Stimulated activated naive B cell treated with anti-CD40 and anti-IgM and Interleukin-4, amounts not matched to agents 10 μg/mL and 1 μg/mL and 100 μg/mL, for 72 hours (primary cell): ENCODE measurements at places on chromosomes 3 and 15.

DNA sequence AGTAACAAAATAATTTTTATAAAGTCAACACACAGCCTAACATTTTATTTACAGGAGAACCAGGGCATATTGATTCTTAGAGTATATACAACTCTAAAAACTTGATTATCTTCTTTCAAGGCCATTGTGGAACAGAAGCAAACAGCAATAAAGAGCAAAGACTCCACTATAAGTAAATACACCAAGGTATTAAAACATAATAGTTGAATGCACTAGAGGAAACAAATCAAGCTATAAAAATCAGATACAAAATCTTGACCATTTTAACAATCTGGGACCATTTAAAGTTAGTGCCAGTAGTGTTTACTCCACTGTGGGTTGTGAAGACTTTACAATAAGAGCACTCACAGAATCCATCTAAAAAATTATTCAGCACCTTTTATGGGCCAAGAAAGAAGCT, 323.6 kb downstream of the AGBL1 start:
- no peak for DNase-seq

GRCh38 chr15:100812802-100813201, 66.8 kb upstream of the ALDH1A3 start:
- no peak for DNase-seq

GRCh38 chr15:71333839-71334238, 218.6 kb downstream of the THSD4 start:
- no peak for DNase-seq

DNA sequence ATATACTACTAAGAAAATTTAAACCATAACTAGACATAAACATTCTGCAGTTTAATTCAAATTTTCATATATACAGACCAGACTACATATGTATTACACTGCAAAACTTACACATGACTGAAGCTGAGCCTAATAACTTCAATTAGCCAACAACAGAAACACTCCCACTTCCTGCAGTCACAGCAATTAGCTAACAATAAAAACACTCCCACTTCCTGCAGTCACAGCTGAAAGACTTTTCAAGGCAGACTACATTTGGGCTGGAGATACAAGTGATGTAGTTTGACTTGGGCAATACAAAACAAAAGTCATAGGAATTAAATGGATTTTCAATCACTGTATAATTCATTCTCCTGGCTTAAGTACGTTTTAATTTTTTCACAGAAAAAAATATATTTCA, 10.3 kb downstream of the TM2D3 start:
- no peak for DNase-seq

DNA sequence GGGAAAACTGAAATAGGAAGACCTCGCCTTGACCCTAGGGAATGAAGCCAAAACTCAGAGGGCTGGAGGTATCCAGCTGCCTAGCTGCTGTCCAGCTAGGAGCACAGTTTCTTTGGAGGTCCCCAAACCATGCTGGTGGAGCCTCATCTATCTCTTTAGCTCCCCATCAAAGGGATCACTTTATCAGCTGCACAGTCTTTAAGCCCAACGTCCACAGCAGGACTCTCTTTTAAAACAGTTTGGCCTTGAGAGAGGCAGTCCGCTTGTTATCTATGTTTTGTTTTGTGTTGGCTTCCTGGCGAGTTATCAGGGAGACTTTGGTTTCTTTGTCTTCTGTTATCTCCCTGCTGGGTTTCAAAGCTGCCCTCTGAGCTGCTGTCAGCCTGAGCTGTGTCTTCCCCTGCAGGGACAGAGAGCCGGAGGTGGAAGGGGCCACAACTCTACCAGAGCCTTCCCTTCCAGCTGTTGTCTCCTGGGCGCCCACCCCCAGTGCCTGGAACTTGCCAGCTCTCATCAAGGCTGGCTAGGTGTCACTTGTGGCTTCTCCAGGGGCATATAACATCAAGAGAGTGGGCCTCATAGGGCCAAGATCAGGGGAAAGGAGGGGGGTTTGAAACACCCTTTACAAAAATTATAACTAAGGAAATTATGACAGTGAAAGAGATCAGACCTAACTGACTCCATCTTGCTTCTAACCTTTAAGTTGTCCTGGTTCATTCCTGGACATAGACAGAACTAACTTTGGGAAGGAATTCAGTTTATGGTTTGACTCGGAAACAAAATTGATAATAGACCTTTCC, 61.4 kb upstream of the C15orf39 start:
- DNase-seq = no peak

- no peak for DNase-seq
Measured at GRCh38 chr3:23985747-23986544, 40.9 kb downstream of the NR1D2 start.

- DNase-seq = no peak
Measured at GRCh38 chr15:61339516-61339915, 110.4 kb upstream of the RORA start.

- DNase-seq = no peak
Measured at GRCh38 chr3:54668236-54668635, 259.6 kb downstream of the LRTM1 start.

DNA sequence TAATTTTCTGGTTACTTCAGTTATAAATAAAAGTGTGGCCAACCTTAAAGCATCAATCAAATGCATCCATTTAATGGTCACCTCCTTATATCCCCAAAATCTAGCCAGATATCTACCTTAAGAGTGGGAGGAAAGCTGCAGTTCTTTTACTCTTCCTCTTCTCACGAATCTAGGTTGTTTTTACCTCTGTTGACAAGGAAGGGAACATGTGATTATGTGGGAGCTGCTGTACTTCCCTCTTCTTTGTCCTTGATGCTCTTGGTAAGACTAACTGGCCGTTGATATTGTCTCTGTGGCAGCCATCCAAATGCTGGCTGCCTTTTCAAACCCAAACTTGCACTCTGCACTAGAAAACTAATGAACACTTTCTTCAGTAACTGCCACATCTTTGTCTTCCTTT, 275.3 kb upstream of the CADM2 start:
- DNase-seq = no peak
